ENCODE measurements at places on chromosomes 3 and 15.
A peak's percentile ranks its signal among the peaks of the same experiment; 100 is the strongest.

DNA sequence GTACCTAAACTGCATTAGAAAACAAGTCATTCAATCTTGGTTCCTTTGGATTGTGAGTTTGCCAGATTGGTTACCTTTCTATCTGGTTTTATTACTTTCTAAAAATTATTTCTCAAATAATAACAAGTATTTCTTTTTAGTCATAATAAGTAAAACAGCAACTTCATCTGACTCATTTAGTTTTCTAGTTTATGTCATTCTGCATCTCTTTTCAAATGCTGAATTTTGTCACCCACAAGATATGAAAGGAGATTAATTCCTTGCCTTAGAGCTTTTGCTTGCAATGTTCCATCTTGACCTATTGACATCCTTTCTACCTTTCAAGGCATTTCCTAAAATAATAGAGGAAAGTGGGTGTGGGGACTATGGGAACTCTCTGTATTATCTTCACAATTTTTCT is 253.6 kb upstream of the PEX5L start:
- no peak for DNase-seq

GRCh38 chr3:110199588-110199943 is 862.2 kb upstream of the DPPA4 start:
- DNase-seq, result no peak

GRCh38 chr15:28868744-28869345 is 16.9 kb upstream of the APBA2 start:
- DNase-seq, result no peak

DNA sequence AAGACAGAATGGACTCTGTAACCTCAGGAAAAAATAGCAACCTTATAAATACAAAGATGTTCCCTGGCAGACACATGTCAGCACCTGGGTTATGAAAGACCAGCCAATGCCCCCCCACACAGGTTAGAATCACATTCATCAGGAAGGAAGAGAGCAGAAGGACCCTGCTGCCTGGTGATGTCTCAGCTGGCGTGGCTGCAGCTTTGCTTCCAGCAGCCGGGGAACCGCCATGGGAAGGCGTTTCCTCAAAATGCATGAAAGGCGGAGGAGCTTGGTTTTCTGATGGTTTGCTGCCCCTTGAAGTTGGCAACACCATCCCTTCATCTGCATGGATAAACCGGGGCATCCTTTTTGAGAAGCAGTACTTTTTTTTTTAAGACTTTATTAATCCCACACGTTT is 10.9 kb upstream of the NSMCE3 start:
- DNase-seq, result no peak

- DNase-seq, result no peak
These were observed 51.0 kb upstream of the PLXND1 start for GRCh38 chr3:129657261-129658046.

- DNase-seq, result peak; percentile 59
These were observed 68.2 kb downstream of the CD200R1L start for GRCh38 chr3:112778353-112778948.

- peak; percentile 74 for DNase-seq
These were observed 26.9 kb upstream of the LINGO1 start for GRCh38 chr15:77659350-77660321.

- DNase-seq, result no peak
These were observed 8.6 kb downstream of the SEMA6D start for GRCh38 chr15:47725906-47726305.

DNA sequence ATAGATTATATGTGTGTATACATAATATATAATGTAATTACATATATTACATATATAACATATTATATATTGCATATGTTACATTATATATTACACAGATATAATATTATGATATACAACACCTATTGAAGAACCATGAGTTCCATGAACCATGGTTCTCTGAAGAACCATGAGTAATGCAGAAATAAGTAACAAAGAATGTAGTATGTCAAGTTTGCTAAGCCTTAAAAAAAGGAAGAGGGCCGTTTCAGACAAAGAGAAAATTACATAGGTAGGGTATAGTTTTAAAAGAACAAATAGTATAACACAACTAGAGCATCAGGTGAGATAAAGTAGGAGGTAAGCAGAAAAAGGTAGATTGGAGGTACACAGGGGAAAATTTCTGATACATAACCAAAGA is 177.0 kb downstream of the FGF12 start:
- DNase-seq, result no peak

- peak; percentile 78 for DNase-seq
These were observed 22.6 kb upstream of the CACNA2D2 start for GRCh38 chr3:50525987-50526386.

GRCh38 chr3:66303491-66303901 is 82.7 kb downstream of the SLC25A26 start:
- DNase-seq, result no peak

DNA sequence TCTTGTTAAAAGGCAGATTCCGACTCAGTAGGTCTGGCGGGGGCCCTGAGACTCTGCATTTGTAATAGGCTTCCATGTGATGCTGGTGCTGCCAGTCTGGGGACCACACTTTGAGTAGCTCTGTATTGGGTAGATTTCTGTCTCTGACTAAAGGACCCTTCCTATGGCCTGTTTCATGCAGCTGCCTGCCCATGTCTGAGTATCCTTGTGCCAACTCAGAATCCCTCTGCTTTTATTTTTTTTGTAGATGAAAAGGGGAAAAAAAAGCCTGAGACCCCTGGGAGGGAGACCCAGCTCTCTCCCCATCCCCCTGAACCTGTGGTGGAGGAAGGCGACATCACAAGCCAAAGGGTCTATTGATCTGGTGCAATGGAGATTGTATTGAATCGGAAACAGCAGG is 81.9 kb downstream of the EBLN2 start:
- no peak for DNase-seq

- DNase-seq, result no peak
These were observed 265.0 kb downstream of the THRB start for GRCh38 chr3:24229468-24230221.

DNA sequence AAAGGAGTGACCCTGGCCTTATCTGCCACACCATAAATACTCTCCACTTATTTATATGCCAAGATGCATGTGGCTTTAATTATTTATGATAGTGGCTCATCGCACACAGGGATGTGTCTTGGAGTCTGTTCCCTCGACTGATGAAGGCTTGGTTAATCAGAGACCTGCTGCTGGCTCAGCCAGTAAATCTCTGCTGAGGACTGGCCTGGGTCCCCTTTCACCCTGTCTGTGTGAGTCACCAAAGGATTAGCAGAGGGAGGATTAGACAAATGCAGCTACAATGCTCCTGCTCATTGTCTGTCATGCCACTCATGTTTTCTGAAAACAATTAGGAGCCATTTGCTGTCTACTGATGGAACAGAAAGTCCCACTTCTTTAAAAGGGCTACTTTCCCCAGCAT is 226.8 kb downstream of the NTRK3 start:
- DNase-seq, result no peak

- DNase-seq, result no peak
These were observed 105.4 kb downstream of the HMG20A start for GRCh38 chr15:77525907-77526594.

DNA sequence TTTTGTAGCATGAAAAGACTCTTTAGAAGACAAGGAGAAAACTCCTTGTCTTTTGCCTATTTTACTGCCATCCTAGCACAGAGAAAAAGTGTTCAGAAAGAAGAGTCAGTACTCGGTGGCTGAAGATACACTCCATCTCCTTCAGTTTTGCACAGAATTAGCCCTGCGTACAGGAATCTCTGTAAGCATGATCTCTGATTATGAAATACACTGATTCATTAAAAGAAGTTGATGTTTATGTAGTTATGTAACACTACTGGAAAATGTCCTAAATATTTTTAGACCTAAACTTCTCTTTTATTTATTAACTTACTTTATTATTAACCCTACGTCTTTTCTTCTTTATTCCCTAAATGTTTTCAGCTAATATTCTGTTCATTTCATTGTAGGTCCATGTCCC is 138.4 kb downstream of the LEKR1 start:
- DNase-seq, result no peak

- no peak for DNase-seq
These were observed 466.3 kb downstream of the ZIC1 start for GRCh38 chr3:147875498-147875897.

DNA sequence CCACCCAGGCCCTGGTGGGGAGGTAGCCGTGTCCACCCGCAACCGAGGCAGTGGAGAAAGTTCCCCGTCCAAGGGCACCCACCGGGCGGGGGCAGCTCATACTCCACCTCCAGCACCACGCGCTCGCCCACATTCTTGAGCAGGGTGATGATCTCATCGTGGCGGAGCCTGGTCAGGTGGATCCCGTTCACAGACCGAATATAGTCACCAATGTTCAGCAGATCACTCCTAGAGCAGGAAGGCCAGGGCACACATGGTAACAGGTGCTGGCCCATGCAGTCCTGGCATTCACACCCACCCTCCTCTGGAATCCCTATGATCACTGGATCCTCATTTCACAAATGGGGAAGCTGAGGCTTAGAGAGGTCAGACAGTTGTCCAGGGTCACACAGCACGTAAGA is 15.8 kb downstream of the GRIP2 start:
- DNase-seq, result no peak

GRCh38 chr3:274927-275326 is 78.4 kb downstream of the CHL1 start:
- no peak for DNase-seq

- no peak for DNase-seq
These were observed 79.0 kb downstream of the NEDD4 start for GRCh38 chr15:55914446-55914845.

GRCh38 chr3:105722943-105723556 is 145.8 kb downstream of the CBLB start:
- no peak for DNase-seq

- DNase-seq, result no peak
These were observed 1.5 kb downstream of the TCAIM start for GRCh38 chr3:44340058-44340395.

DNA sequence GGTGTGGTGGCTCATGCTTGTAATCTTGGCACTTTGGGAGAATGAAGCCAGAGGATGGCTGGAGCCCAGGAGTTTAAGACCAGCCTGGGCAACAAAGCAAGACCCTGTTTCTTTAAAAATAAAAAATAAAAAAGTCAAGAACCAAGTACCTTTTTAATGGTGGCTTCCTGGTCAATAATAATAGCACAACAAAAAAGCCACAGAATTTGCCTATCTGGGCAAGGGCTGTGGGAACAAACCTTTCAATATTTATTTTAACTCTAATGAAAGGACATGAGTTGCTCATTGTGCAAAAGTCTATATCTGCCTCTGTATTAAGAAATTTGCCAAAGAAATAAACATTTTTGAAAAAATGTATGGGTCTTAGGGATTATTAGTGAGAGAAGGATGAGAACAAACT is 2.1 kb downstream of the ZNF609 start:
- no peak for DNase-seq

- no peak for DNase-seq
These were observed 429.3 kb downstream of the GRM7 start for GRCh38 chr3:7290077-7290825.

DNA sequence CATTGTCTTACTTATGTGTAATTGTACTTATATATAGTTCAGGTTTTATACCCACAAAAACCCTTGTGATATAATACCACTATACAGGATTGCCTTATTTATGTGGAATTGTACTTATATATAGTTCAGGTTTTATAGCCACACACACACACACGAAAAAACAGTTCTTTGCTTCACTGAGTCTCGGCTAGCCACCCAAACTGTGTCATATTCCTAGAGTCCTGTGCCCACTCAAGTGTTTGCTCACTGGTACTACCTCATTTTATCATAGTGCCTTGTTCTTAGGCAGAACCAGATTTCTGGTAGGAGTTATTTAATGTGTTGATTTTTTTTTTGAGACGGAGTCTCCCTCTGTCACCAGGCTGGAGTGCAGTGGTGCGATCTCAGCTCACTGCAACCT is 12.5 kb downstream of the RASA2 start:
- no peak for DNase-seq

- no peak for DNase-seq
These were observed 259.6 kb downstream of the LRTM1 start for GRCh38 chr3:54668236-54668635.

DNA sequence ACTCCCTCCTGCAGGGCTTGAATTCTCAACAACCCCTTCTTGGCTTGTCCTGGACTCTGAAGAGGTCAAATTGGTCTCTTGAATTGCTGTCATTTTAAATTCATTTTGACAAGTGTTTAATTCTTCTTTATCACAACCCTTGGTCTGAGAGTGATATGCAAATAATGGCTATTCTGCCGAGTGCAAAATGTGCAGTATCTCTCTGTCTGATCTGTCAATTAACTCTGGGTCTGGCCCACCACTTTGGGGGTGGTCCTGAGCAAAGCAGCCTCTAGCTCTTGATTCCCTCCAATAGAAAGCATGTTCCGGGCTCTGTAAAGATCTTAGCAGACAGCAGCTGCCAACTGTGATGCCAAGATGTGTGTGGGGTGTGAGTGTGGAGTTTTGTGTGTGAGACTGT is 2.2 kb upstream of the IGDCC3 start:
- no peak for DNase-seq

- DNase-seq, result no peak
These were observed 7.2 kb upstream of the FAM174B start for GRCh38 chr15:92662762-92663161.

DNA sequence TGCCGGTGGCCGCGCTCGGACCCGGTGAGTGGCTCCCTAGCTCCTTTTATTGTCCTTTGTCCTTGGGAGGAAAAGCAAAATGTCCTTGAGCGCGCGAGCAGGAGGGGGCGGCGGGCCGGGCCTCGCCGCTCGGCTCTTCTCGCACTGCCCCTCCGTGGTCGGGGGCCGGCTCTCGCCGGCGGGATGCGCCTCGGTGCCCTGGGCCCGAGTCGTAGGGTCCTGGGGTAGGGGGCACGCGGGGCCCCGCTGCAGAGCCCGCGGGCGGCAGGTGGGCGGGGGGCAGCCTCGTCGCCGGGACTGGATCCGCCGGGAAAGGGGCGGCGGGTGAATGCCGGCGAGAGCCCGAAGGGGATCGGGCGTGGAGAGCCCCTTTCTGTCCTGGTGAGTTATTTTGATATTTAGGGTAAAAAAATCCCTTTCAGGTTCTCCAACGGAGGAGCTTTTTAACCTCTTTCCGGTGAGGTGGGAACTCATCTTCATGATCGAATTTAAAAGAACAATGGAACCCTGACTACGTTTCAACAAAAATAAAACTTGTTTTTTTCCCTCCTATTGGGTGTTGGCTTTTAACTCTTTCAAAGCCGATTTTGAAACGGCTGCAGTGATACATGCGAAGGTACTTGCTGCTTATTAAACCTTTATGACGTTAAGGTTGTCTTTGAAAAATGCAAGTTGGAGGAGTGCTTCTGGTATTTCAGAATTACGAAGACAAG is 16.8 kb upstream of the CHD2 start:
- DNase-seq, result no peak

- DNase-seq, result no peak
These were observed 182.4 kb downstream of the ANXA2 start for GRCh38 chr15:60215225-60215963.

- no peak for DNase-seq
These were observed 5.4 kb upstream of the TOPBP1 start for GRCh38 chr3:133667118-133667517.

DNA sequence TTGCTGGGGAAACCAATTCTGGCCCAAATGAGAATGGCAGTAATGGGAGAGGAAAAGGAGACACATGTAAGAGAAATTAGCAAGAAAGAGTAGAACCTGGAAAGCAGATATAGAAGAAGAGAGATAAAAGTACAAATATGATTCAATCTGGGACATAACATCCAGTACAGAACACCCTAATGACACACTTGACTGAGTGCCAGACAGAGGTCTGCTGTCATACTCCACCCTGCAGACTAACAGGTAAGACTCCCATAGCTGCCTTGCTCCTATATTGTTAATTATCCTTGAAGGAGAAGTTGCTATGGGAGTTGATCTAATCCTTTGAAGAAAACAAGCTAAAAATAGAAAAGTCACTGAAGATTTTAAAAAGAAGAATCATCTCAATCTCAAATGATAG is 21.1 kb downstream of the CCPG1 start:
- DNase-seq, result no peak

Measured in RWPE1 (cell line).